ENCODE measurements at places on chromosomes 3 and 15. TPM values are rescaled to one million over a fixed set of nuclear protein-coding genes. Genes with fewer than 3 reads are reported as not detected.
A peak's percentile ranks its signal among the peaks of the same experiment; 100 is the strongest.

- no peak overlapping the region for H3K27ac ChIP-seq
- no peak for DNase-seq
- H3K36me3 ChIP-seq: no peaks in the 10 kb centered on the region
- H3K4me1 ChIP-seq: no peaks in the 10 kb centered on the region
- H3K27me3 ChIP-seq: no peaks in the 10 kb centered on the region
- H3K4me3 ChIP-seq: no peak overlapping the region
These were observed 772.3 kb downstream of the SI start for GRCh38 chr3:164306042-164306441.

DNA sequence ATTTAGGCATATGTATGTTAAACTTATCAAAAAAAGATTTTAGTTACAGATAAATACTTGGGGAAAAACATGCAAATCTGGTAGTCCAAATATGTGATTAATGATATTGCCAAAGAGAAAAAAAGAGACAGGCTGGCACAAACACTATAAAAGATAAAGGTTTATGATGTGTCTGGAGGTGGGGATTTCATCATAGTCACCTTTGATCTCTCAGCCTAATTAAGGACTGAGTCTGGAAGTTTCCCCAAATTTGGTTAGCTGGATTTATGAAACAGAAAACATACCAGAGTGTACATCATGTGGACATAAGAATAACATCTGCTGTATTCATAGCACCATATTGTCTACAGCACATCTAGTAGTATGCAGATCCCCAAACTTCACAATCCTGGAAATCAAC, 157.0 kb downstream of the FGF12 start:
- H3K36me3 ChIP-seq: no peaks in the 10 kb centered on the region
- no peak overlapping the region for H3K27ac ChIP-seq
- H3K4me3 ChIP-seq: no peak overlapping the region
- no peak for DNase-seq

- DNase-seq: no peak
- no peak overlapping the region for H3K4me3 ChIP-seq
- no peaks in the 10 kb centered on the region for H3K36me3 ChIP-seq
- no peak overlapping the region for H3K27ac ChIP-seq
- H3K4me1 ChIP-seq: no peaks in the 10 kb centered on the region
- no peaks in the 10 kb centered on the region for H3K27me3 ChIP-seq
These were observed 443.1 kb downstream of the FOXP1 start for GRCh38 chr3:71140477-71140876.

DNA sequence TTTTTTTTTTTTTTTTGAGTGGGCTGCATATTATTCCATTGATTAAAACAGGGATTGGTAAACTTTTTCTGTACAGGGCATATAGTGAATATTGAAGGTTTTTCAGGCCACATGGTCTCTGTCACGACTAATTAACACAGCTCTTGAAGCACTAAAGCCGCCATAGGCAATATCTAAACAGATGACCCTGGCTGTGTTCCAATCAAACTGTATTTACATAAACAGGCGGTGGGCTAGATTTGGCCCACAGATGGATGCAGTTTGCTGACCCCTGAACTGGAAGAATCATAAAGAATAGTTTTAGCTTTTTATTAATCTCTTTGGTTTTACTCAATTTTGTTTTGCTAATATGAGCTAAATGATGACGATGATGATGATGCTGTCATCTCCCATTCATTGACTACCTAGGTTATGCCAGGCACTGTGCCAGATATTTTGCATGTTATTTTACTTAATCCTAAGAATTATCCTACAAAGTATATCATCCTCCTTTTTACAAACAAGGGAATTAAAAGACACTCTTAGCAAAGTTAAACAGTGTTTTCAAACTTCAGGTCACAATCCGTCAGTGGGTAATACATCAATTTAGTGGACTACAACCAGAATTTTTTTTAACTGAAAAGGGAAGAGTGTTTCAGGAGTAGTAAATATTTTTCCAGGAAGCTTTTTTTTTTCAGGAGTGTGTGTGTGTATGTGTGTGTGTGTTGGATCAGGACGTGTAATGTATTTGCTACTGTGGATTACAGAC, 54.3 kb downstream of the LMCD1 start:
- DNase-seq: no peak
- no peak overlapping the region for H3K27ac ChIP-seq
- no peaks in the 10 kb centered on the region for H3K36me3 ChIP-seq
- H3K27me3 ChIP-seq: no peaks in the 10 kb centered on the region
- no peak overlapping the region for H3K4me3 ChIP-seq
- no peaks in the 10 kb centered on the region for H3K4me1 ChIP-seq

- peaks cover 4% of the 10 kb centered on the region for H3K36me3 ChIP-seq
- H3K27ac ChIP-seq: peak overlapping the region; percentile 75
- DNase-seq: peak; percentile 51
- peak overlapping the region; percentile 70 for H3K4me3 ChIP-seq
- H3K27me3 ChIP-seq: no peaks in the 10 kb centered on the region
These were observed 443 bp upstream of the NR2F2 start for GRCh38 chr15:96330064-96330449.

GRCh38 chr15:69852916-69853315, 244.8 kb downstream of the TLE3 start:
- no peak overlapping the region for H3K27ac ChIP-seq
- no peaks in the 10 kb centered on the region for H3K36me3 ChIP-seq

GRCh38 chr3:48528754-48529153, 24.8 kb upstream of the SHISA5 start:
- H3K36me3 ChIP-seq: peaks cover 19% of the 10 kb centered on the region
- no peak for DNase-seq
- H3K27me3 ChIP-seq: no peaks in the 10 kb centered on the region
- H3K4me1 ChIP-seq: no peaks in the 10 kb centered on the region

Gene SIDT1
- not detected for total RNA-seq

GRCh38 chr3:4963669-4964570, 15.3 kb upstream of the BHLHE40 start:
- no peaks in the 10 kb centered on the region for H3K27me3 ChIP-seq
- peaks cover 6% of the 10 kb centered on the region for H3K4me1 ChIP-seq
- H3K27ac ChIP-seq: no peak overlapping the region
- H3K4me3 ChIP-seq: no peak overlapping the region
- H3K36me3 ChIP-seq: no peaks in the 10 kb centered on the region
- no peak for DNase-seq

All from HCT116 (cell line).